ENCODE measurements at places on chromosomes 2 and 18.

GRCh38 chr2:167992278-167992677, 255.1 kb downstream of the STK39 start:
- no peak for DNase-seq

GRCh38 chr2:81481242-81481993, 1176.9 kb upstream of the LRRTM1 start:
- DNase-seq, result no peak

GRCh38 chr2:216839688-216840087, 20.2 kb downstream of the TNP1 start:
- DNase-seq, result no peak

- DNase-seq, result no peak
Measured at GRCh38 chr2:66930339-66931220, 466.6 kb upstream of the ETAA1 start.

DNA sequence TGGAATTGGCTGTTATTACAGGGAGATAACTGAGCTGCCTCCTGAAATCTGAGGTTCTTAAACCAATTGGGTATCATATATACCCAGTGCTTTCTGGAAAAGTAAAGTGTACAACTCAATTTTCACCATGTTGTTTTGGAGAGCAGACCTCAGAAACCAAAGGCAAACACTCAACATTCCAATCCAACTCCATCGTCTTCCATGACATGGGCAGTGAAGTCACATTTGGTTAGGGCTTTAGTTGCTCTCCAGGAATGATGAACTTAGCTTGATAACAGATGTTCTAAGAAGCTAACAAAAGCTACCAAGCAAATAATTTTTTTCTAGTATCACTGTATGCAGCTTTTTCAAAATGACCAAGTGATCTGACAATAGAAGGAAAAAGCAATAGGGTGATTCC, 107.0 kb upstream of the SLC35G4 start:
- no peak for DNase-seq

- no peak for DNase-seq
Measured at GRCh38 chr2:122145856-122146255, 390.4 kb downstream of the TSN start.

GRCh38 chr2:10717628-10718027, 3.8 kb upstream of the ATP6V1C2 start:
- DNase-seq, result no peak

DNA sequence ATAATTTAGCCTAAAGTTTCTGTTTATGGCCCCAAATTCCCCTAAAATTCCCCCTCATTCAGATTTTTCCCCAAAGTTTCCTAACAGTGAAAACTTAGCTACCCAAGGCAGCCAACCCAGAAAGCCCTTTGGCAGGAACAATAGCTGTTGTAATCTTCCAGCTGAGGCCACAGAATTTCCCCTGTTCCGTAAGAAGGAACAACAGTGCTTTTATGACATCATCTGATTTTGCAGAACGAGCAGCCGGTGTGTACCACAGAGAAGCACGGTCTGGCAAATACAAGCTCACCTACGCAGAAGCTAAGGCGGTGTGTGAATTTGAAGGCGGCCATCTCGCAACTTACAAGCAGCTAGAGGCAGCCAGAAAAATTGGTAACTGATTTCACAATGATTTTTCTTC, 6.3 kb downstream of the TNFAIP6 start:
- DNase-seq, result no peak

DNA sequence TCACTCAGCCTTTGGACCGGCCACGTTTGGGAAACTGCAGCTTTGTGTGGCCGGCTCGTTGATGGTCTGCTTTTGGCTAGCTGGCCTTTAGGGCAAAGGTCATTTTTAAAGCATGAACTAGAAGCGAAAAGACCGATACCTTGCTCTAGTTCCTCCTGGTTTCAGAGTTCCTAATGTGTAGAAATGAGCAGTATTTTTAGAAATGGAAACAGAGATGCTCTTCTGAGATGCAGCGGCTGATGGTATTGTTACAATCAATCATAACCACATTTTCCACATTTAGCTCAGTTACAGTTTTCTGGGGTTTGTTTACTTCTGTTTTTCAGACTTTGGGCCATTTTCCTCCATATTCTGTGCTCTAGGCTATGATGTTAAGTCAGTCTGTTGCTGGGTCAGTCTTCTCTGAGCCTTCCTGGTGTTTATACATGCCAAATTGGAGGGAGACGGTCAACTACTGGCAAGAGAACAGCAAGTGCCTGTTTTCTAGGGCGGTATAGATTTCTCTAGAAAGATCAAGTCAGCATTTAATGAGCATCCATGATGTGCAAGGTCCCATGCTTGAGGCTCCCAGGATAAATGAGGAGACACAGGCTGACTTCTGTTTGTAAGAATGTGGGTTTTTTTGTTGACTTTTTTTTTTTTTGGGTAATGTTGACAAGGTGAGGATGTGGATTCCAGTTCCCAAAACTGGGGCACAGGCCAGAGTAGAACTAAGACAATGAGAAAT, 28.0 kb downstream of the RNF144A start:
- no peak for DNase-seq

GRCh38 chr2:68196120-68196716, 38.5 kb downstream of the PNO1 start:
- no peak for DNase-seq

GRCh38 chr2:111138839-111139238, 18.1 kb downstream of the BCL2L11 start:
- DNase-seq, result no peak

GRCh38 chr2:9235147-9236044, 28.8 kb downstream of the ASAP2 start:
- DNase-seq, result no peak

- no peak for DNase-seq
Measured at GRCh38 chr2:176094349-176094748, 1.8 kb downstream of the HOXD13 start.

DNA sequence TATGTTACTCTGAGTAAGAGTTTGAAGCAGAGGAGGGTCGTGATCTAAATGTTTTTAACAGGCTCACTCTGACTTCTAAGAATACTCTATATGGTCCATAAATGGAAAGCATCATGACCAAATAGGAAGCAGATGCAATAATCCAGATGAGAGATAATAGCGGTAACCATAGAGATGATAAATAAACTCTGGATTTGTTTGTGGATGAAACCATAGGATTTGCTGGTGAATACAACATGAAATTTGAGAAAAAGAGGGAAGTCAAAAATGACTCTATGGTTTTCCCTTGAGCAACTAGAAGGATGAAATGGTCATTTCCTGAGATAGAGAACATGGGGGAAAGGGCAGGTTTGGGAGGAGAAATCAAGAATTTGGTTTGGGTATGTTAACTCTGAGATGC, 3.9 kb downstream of the HEATR5B start:
- no peak for DNase-seq

- no peak for DNase-seq
Measured at GRCh38 chr2:115374981-115375380, 932.5 kb downstream of the DPP10 start.

DNA sequence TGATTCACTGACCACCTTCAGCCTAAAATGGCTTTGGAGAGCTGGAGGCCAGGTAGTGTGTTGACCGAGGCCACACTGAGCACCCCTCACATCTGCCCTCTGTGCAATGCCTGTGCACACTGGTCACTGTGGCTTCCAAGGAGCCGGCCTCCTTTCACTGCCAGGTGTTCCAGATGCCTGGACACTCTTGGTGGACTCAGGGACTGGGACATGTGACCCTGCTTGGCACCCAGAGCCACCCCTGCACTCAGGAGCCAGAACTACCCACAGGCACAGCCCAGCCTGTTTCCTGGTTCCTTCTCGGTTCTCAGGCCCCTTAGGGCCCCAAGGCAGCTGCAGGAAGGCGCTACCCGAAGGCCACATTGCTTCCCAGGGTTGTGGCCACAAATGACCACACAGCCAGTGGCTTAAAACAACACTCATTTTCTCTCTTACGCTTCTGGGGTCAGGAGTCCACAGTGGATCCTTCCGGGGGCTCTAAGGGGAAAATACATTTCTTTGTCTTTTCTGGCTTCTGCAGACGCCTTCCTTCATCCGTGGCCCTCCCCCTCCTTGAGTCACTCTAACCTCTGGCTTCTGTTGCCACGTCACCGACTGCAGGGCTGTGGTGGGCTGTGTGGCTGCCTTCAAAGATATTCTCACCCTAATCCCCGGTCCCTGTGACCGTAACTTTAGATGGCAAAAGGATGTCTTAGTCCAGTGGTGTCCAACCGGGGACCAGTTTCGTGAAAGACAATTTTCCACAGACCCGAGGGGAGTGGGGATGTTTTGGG, 78.6 kb downstream of the ASB1 start:
- DNase-seq, result no peak

DNA sequence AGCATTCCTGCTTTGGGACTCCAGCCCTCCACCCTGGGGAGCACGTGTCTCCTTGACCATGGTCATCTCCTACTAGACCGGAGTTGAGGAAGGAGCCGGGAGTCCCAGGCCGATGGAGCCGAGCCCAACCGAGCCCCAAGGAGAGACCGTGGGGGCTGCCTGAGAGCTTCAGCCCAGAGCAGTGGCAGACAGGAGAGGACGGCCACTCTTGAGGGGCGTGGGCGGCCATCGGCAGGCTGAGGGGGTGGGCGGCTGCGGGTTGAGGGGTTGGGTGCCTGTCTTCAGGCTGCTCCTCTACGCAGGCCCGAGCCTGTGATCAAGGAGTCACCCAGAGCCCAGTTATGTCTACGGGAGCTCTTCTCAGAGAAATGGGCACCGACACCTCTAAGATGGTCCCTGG, 158.7 kb downstream of the PXDN start:
- DNase-seq, result no peak

GRCh38 chr2:120037995-120038541, 25.2 kb downstream of the EPB41L5 start:
- DNase-seq, result no peak

DNA sequence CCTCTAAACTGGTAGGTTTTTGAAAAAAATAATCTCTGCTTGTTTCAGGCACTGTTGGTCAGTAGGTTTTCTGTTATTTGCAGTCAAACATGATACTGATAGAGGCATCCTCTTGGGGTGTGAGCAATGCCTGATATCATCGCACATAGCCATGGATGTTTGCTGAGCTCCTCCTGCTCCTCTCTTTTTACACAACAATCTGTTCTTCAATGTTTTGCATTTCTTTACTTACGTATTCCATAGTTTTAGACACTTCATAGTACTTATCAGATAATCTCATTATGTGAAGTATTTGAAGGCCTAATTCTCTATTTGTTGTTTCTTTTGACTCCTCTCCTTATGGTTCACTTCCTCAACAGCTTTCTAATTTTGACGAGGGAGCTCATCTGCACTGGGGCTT, 23.0 kb upstream of the HS6ST1 start:
- DNase-seq, result no peak

- DNase-seq, result no peak
Measured at GRCh38 chr2:9166579-9167377, 39.8 kb upstream of the ASAP2 start.

DNA sequence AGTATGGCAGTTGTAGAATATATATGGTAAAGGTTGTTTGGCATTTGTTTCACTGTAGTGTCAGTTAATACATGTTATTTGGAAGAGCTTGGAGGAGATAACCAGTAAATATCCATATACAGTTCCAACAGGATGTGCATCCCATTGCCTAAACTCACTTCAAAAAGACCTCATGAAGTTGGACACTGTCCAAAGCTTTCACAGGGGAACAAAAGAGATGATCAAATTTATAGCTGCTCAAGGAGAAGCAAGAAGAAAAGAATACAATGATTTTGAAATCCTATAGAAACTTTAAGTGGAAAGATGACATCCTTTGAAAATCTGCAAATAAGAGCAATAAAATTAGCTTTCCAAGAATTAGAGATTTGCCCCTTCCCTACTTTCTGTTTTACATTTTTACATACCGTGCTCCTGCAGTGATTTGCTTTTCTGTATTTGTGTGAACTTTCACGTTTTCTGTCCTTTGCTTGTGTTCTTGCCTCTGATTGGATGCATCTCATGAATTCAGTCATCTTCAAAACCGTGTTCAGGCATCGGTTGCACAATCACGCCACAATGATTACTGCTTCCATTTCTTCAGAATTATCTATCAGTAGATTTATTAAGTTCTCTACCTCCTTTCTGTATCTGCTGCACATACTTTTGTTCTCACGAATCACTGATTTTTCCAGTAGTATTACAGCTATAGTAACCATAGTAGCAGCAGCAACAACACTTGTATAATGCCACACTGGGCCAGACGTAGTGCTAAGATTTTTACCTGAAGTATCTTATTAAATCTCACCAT, 83.8 kb downstream of the PARD3B start:
- DNase-seq, result no peak

DNA sequence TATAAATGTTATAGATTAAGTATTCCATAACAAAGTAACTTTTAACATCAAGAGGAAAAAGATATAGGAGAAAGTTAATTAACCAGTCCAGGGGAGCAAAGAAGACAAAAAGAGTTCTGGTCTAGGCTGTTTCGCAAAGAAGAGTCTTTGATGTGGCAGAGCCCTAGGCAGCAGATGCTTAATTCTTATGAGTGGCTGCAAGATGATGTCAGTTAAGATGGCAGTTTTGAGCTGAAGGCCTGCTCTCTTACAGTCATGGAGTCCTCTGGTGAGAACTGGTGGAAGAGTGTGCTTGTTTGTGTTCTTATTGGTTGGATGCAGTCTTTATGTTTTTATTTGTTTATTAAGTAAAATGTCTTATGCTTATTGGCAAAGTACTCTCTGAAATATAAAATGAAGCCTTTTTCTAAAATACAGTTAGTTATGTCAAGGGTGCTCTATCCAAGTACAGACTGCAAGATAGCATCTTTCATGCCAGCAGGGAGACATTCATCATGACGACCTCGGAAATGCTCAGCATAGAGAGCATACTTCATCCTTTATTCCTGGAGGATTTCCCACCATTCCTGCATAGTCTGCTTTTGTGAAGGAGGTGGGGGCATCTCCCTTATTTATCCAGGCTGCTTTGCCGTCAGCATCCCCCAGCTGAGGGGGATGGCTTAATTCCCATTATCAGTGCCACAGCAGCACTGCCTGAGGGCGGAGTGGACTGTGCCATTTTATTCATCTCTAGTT, 38.9 kb upstream of the SERPINE2 start:
- DNase-seq, result no peak

DNA sequence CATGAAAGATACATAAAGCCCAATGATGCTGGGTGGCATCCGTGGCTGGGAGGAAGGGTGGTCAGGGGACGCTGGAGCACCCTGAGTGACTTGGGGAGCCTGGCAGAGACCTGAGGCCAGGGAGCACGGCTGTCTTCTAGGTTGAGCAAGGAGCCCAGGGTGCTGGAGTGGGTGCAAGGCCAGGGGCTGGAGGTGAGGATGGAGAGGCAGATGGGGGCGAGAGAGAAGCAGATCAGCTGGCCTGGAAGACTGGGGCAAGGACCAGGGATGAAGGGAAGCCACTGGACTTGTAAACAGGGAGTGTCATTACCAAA, 52.2 kb downstream of the FAM178B start:
- DNase-seq, result no peak

DNA sequence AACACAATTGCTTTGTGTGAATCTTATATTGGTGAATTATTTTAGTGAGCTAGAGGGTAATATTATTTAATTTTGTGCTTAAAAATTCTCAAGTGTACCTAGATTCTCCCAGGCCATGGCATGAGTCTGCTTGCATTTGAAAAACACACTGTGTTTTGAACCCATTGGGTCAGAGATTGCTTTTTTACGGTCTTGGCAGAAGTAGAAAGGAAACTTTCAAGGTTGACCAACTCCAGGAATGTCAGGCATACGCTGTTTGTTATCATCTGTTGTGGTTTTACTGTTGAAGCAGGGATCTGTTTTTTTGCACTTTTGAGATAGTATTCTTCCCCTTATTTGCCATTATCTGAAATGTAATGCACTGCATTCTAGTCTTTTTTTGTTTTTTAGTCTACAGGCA, 377.4 kb downstream of the RPRM start:
- no peak for DNase-seq

- no peak for DNase-seq
Measured at GRCh38 chr2:84016183-84016582, 442.9 kb downstream of the SUCLG1 start.

- no peak for DNase-seq
Measured at GRCh38 chr2:182349268-182349667, 77.6 kb downstream of the PDE1A start.

GRCh38 chr2:27796791-27797765, 25.6 kb downstream of the MRPL33 start:
- DNase-seq, result no peak

All from activated naive CD4-positive, alpha-beta T cell (primary cell).